Small intestine (tissue), 16 donors: ENCODE measurements at places on chromosomes 16 and 17.

DNA sequence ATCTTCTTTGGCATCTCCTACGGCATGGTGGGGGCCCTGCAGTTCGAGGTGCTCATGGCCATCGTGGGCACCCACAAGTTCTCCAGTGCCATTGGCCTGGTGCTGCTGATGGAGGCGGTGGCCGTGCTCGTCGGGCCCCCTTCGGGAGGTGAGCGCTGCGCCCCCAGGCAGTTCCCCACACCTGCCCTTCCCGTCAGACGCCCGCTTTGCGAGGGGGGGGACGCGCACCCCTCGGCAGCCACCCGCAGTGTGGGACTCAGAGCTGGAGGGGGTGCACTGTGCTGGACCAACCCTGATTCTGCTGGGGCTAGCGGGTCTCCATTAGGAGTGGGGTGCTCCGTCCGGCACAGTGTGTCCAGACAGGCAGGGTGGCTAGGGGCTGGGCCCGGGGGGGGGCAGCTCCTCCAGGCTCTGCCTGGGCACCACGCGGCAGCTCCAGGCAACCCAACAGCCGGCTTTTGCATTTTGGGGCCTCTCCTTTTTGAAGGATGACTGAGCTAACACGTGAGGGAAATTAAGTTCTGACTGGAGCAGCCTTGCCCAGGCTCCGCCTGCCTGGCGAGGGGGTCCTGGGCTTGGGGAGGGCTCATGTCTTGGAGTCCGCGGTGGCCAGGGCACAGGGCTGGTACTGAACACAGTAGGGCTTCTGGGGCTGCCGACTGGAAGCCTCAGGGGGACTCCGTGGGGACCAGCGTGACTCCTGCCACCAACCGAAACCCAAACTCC is 9.1 kb downstream of the SLC16A3 start:
- H3K4me1 ChIP-seq, result no peaks in the 10 kb centered on the region
- no peak overlapping the region for H3K4me3 ChIP-seq
- no peaks in the 10 kb centered on the region for H3K27me3 ChIP-seq
- H3K27ac ChIP-seq, result peak overlapping the region; percentile 6
- H3K36me3 ChIP-seq, result peaks cover 90% of the 10 kb centered on the region

DNA sequence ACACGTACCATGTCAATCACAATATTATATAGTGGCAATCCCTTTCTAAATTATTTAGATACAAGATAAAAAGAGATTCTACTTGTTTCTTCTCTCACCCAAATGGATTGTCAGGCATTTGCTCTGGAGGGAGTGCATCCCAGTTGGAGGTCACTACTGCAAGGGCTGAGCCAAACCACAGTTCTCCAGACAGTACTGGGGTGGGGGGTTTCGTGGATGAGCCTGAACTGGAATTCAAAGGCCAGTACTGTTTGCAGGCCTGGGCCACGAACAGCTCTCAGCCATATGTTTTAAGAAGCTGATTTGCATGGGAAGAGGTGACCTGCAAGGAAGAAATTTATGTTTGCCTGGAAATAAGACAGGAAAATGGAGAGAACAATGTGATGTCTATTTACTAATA is 314.9 kb downstream of the PMP22 start:
- H3K27me3 ChIP-seq, result no peaks in the 10 kb centered on the region
- no peak overlapping the region for H3K4me3 ChIP-seq
- no peaks in the 10 kb centered on the region for H3K36me3 ChIP-seq
- no peaks in the 10 kb centered on the region for H3K4me1 ChIP-seq
- H3K27ac ChIP-seq, result no peak overlapping the region

GRCh38 chr17:37430051-37430627 is 23.5 kb downstream of the TADA2A start:
- H3K4me3 ChIP-seq, result no peak overlapping the region
- no peak for DNase-seq
- no peaks in the 10 kb centered on the region for H3K4me1 ChIP-seq
- H3K36me3 ChIP-seq, result peaks cover 15% of the 10 kb centered on the region
- no peak overlapping the region for H3K27ac ChIP-seq
- H3K27me3 ChIP-seq, result no peaks in the 10 kb centered on the region

- H3K4me1 ChIP-seq, result no peaks in the 10 kb centered on the region
- no peaks in the 10 kb centered on the region for H3K36me3 ChIP-seq
- DNase-seq, result no peak
- no peak overlapping the region for H3K4me3 ChIP-seq
- H3K27ac ChIP-seq, result no peak overlapping the region
Measured at GRCh38 chr17:909642-910323, 69.8 kb downstream of the NXN start.

DNA sequence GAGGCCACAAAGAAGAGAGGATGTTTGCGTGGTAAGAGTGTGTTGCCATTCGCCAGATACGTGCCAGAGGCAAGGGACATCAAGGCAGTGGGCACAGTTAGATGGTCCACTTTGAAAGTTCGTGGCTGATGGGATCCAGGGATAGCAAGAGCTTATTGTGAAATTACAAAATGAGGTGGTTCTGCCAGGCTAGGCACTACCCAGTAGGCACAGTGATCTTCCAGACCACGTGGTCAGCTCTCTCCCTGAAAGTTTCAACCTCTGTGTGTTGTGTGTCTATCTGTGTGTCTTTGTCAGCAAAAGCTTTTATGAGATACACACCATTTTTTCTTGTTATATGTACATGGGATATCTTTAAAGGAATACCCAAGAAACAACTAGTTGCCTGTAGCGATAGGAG is 9.5 kb downstream of the SGF29 start:
- peaks cover 28% of the 10 kb centered on the region for H3K36me3 ChIP-seq
- H3K4me3 ChIP-seq, result no peak overlapping the region
- no peaks in the 10 kb centered on the region for H3K4me1 ChIP-seq
- H3K27ac ChIP-seq, result no peak overlapping the region

- no peaks in the 10 kb centered on the region for H3K27me3 ChIP-seq
- no peak overlapping the region for H3K27ac ChIP-seq
- peaks cover 21% of the 10 kb centered on the region for H3K4me1 ChIP-seq
- DNase-seq, result no peak
- no peak overlapping the region for H3K4me3 ChIP-seq
Measured at GRCh38 chr16:20517149-20517548, 59.0 kb downstream of the ACSM2B start.

DNA sequence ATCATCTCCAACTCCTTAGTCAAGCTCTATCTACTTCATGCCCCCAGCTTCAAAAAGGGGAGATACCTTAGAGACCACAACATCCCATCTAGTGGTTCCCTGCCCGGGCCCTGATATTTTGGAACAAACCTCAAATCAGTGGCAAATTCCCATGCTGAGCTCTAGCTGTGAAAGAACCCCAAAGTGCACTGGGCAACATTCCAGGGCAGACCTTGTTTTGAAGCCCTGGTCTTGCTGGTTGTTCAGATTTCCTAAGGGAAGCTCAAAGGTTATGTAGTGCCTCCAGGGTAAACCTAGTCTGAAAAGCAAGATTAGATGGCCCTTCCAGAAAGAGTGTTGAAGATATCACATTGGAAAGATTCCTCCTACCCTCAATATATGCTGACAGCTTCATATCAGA is 16.3 kb downstream of the FAM117A start:
- H3K36me3 ChIP-seq, result no peaks in the 10 kb centered on the region
- no peak overlapping the region for H3K4me3 ChIP-seq
- peak overlapping the region; percentile 95 for H3K27ac ChIP-seq
- H3K4me1 ChIP-seq, result peaks cover 1% of the 10 kb centered on the region

- H3K27ac ChIP-seq, result no peak overlapping the region
- DNase-seq, result no peak
- H3K36me3 ChIP-seq, result no peaks in the 10 kb centered on the region
Measured at GRCh38 chr16:23141033-23141432, 8.2 kb downstream of the USP31 start.

DNA sequence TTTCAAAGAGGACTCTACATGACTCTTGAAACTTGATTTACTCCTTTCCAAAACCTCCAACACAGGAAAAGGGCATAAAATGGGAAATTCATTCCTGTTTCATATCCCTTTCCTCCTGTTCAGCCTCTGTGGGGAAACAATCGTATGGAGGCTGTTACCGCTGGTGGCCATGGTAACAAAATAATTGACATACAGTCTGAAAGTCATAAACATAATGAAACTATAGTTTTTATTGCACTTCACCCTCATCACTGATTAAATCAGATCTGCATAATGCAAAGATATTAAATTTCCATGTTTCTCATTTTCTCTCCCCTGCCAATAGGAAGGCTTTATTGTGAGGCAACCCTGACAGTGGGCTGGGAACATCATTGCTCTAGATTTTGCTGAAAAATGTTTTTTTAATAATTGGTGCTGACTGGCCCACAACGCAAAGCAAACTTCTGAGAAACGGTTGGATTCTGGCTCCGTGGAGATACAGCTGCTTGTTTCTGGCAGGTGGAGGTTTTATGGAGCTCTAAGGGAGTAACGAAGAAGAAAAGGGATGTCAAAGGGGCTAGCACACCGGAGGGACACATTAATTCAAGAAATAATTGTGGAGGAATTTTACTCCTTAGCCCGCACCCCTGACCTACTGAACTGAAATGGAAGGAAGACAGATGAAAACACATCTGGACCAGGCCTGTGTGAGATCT is 154.2 kb upstream of the SHISA6 start:
- H3K4me3 ChIP-seq, result no peak overlapping the region
- H3K36me3 ChIP-seq, result no peaks in the 10 kb centered on the region
- no peaks in the 10 kb centered on the region for H3K4me1 ChIP-seq
- H3K27ac ChIP-seq, result no peak overlapping the region
- no peaks in the 10 kb centered on the region for H3K27me3 ChIP-seq

- H3K36me3 ChIP-seq, result peaks cover 15% of the 10 kb centered on the region
- peak within 1 kb of the TSS; percentile 76 for H3K27ac ChIP-seq
- peak within 1 kb of the TSS; percentile 71 for H3K4me3 ChIP-seq
- DNase-seq, result peak; percentile 90
- H3K4me1 ChIP-seq, result no peaks in the 10 kb centered on the region
Measured at GRCh38 chr17:47821424-47822391, at the start of gene OSBPL7. Gene OSBPL7, minus strand, starts transcription at chr17:47821794. Its CDS starts 1,516 bp downstream, at chr17:47820278.

DNA sequence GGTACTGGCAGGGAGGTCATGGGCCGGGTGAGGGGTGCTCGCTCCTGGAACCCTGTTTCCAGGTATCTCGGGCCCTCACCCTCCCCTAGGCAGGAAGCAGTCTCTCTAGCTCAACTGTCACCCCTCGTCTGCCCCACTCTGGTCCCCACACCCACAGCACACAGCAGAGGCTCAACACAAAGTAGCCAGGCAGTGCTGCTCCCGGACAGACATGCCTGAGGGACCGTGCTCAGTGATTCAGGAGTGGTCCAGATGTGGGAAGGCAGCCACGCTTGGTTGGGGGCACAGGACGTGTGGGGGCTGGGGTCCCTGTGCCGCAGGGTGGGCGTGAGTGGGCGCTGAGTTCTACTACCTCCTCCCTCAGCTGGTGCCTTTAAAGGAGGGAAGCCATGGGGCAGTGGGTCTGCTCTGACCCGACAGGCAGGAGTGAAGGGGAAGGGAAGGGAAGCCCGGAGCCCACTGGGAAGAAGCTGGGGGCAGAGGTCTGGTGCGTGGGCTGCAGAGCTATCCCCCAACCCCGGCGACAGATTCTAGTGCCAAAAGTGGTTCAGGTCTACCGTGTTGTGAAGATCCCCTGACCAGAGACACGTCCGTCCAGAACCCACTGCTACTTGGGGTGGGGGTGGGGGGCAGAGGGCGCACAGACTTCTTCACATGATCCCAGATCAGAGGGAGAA is 11.8 kb downstream of the SLC16A3 start:
- no peak overlapping the region for H3K4me3 ChIP-seq
- H3K36me3 ChIP-seq, result peaks cover 11% of the 10 kb centered on the region
- DNase-seq, result no peak
- H3K4me1 ChIP-seq, result peaks cover 44% of the 10 kb centered on the region
- H3K27me3 ChIP-seq, result no peaks in the 10 kb centered on the region
- H3K27ac ChIP-seq, result peak overlapping the region; percentile 79

DNA sequence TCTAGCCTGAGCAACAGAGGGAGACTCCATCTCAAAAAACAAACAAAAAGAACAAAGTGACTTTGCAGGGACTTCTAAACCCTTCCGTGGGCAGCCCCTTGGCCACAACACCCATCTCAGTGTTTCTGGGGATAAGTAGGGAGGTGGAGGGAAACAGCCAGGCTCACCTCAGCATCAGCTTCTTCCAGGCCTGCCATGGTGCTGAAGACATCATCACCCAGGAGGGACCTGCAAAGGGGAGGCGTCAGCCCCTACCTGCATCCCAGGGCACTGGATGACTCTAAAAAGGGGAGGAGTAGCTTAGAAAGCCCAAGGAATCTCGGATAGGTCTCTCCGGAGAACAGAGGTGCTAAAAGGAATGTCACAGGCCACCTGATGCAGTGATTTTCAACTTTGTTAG is 9.8 kb downstream of the FBF1 start:
- no peaks in the 10 kb centered on the region for H3K27me3 ChIP-seq
- no peak for DNase-seq
- no peak overlapping the region for H3K27ac ChIP-seq
- no peak overlapping the region for H3K4me3 ChIP-seq
- peaks cover 35% of the 10 kb centered on the region for H3K36me3 ChIP-seq
- H3K4me1 ChIP-seq, result no peaks in the 10 kb centered on the region

DNA sequence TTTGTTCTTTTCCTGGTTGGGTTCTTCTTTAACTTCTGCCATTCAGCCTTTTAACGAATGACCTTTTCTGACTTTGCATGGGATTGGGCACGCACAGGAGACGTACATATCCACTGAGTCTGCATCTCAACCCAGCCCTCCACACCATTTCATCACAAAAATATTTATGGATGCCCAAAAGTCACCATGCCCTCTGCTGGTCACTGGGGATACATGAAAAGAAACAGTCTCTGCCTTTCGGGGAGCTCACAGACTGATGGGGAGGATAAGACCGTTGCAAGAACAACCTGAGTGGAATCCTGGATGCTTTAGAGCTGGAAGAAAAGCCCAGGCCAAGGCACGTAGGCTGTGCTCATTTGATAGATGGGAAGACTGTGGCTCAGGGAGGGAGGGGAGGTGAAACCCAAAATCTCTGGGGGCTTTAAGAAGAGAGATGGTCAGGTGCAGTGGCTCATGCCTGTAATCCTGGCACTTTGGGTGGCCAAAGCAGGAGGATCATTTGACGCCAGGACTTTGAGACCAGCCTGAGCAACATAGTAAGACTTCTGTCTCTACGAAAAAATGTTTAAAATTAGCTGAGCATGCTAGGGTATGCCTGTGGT is 7.9 kb upstream of the MT2A start:
- H3K4me1 ChIP-seq, result no peaks in the 10 kb centered on the region
- no peak overlapping the region for H3K27ac ChIP-seq
- H3K4me3 ChIP-seq, result no peak overlapping the region
- DNase-seq, result peak; percentile 55
- no peaks in the 10 kb centered on the region for H3K27me3 ChIP-seq

- H3K27me3 ChIP-seq, result no peaks in the 10 kb centered on the region
- H3K27ac ChIP-seq, result no peak overlapping the region
- H3K4me1 ChIP-seq, result no peaks in the 10 kb centered on the region
- no peak overlapping the region for H3K4me3 ChIP-seq
- peak; percentile 48 for DNase-seq
- no peaks in the 10 kb centered on the region for H3K36me3 ChIP-seq
Measured at GRCh38 chr16:50683689-50684374, 2.7 kb upstream of the SNX20 start.

DNA sequence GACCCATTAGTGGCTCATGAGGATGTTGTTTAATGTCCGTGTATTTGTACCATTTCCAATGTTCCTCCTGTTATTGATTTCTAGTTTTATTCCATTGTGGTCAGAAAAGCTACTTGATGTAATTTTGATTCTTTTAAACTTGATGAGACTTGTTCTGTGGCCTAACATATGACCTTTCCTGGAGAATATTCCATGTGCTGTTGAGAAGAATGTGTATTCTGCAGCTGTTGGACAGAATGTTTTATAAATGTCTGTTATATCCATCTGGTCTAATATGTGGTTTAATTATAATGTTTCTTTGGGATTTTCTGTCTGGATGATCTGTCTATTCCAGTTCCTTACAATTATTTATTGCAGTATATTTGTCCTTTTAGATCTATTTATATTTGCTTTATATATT is 2.9 kb upstream of the ABCA10 start:
- H3K4me1 ChIP-seq, result no peaks in the 10 kb centered on the region
- peaks cover 2% of the 10 kb centered on the region for H3K36me3 ChIP-seq
- no peak overlapping the region for H3K27ac ChIP-seq
- no peaks in the 10 kb centered on the region for H3K27me3 ChIP-seq
- DNase-seq, result no peak
- no peak overlapping the region for H3K4me3 ChIP-seq
